SK-N-SH treated with all-trans-retinoic acid at 6 μM for 48 hours (cell line): ENCODE measurements at places on chromosomes 2 and 18.

DNA sequence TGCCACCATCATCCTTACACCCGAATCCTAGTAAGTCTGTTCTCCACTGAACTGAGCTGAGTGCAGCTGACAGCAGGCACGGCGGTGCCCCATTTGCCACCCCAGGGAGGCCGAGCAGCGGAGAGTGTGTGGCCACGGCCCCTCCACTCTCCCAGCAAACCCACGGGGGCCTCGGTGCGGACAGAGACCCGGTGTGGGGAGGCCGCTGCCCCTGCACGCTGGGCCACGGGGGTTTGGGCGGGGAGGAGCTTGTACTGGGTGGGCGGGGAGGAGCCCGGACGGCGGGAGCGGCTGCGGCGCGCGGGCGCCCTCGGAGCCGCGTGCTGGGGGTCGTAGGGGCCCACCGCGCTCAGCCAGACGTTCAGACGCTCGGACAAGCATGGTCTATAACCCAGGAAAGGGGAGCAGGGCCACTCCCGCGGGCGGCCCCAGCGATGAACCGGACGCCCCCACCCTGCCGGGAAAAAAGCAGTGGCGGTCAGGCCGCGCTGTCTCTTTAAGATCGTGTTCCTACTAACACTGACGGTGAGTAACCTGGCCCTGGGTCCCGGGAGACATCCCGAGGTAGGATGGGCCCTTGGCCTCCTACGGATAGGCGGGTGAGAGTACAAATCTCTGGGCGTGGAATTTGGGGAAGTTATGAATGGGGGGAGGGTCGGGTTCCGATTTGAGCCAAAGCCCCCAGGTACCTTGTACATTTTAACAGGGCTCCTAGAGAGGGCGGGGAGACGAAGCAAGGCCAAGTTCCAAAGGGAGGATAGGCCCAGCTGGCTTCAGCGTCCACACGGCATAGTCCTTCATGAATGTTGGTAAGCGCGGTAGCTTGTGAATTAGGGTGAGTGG is at the start of gene ITPRIPL1:
Gene ITPRIPL1, plus strand, starts transcription at position 277 of the 843 bp plus-strand sequence. Its CDS starts 523 bp downstream, at position 800.
- ATAC-seq, result peak; percentile 49

- ATAC-seq, result no peak
Measured at GRCh38 chr18:32060026-32060425, 31.6 kb upstream of the RNF138 start.

GRCh38 chr2:215277944-215278343 is 33.9 kb upstream of the ATIC start:
- ATAC-seq, result no peak

DNA sequence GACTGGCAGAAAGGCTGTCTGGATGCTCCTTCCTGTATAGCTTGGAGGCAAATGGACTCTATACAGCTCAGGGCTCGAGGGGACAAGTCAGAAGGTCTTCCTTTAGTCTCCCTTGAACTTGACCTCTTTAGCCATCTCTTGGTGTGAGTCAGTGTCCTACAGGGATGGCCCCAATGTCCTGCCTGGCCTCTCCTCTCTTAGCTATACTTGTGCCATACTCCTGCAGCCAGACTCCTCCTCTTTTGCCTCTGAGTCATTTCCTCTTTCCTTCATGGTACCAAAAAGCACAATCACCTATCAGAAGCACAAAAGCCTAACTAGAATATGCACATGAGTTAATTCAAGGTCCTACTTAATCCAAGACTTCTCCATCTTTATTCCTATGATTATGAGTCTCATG is 112.7 kb downstream of the XRCC5 start:
- no peak for ATAC-seq

GRCh38 chr2:117486081-117486480 is 328.4 kb upstream of the DDX18 start:
- ATAC-seq, result no peak

DNA sequence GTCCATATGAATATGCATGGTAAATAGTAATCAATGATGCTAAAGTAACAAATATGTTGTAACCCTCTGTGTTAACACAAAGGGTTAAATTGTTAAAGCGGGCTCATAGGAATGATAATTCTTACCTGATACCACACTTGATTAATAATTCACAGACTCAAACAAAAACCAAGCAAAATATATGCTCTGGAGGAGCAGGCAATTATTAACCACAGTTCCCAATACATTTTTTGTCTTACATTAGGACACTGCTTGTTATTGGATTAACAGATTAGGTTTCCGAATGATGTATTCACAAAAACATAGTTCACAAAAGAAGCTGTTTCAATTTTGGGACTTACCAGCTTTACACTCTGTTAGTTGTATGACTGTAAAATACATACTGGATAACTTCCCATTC is 300.9 kb upstream of the LRRTM4 start:
- no peak for ATAC-seq

GRCh38 chr2:26975102-26975501 is 4.7 kb downstream of the MAPRE3 start:
- ATAC-seq, result no peak

DNA sequence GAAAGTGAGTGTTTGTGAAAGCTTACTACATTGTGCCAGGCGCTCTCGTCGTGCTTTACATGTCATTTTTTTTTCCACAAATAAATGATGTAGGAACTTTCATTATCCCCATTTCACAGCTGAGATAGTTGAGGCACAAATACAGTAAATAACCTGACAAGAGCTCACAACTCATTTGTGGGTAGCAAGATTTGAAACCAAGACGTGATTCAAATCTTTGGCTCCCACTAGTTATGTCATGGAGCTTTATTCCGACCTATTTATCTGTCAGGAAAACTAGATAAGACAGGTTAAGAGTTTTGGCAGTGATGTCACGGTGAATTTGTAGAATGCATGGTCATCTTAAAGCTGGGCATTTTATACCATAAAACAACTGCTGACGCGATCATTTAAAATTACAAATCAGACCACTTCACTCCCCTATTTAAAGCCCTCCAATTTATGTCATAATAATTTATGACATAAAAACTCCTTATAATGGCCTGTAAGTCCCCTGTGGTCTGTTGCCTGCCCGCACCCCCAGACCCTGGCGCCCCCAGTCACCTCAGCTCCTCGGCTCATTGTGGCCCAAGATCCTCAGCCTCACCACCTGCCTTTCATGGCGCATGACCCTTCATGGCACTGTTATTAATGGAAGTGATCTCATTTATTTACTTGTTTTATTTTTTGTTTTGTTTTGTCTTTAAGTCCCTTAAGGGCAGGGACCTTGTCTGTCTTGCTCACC is 678 bp upstream of the ZNF24 start:
- no peak for ATAC-seq

- peak; percentile 53; the same call in 2 of the 3 replicates for ATAC-seq
Measured at GRCh38 chr2:241595600-241596140, 37.1 kb downstream of the BOK start.

DNA sequence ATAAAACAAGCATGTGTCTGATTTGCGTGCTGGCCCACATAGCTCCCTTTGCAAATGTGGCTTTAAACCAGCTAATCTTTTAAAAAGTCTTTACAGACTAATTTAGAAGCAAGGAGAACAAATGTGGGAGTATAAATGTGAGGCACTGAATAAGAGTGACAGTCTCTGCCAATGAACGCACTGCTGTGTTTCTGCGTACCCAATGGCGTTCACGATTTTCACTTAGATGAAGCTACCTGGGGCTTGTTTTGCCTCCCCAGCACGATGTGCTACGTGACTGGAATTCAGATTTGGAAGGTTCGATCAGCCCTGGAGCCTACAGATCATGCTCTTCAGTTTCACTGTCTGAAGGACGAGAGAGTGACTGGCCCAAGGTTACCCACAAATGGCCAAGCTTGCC is 10.8 kb upstream of the CRACDL start:
- ATAC-seq, result no peak

DNA sequence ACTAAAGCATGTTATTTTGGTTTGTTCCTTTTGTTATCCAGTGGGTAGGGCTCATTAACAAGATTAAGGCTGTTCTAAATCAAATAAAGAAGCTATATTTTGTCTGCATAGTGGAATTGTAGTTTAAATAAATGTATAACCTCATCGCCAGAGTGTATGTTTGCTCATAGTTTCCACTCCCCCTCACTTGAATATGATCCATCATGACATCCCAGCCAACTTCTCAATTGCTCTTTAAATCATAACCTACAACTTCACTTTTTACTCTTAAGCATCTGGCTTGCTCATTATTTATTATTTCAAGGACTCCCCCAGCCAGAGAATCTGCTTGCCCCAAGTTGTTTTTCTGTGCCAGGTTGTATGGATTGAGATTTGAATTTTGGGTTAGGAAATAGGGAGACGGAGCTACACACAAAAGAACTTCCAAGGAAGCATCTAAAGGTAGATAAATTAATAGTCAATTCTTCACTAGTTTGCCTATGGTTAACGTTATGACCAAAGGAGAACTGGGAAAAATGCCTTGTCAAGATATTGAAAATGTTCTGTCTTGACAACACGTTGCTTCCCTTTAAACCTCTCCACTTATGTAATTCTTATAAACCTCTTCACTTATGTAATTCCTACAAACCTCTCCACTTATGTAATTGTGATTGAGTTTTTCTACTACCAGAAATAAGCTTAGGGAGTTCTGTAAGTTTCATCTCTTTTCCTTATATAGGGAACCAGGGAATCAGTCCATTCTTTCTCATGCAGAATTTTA is 55.4 kb upstream of the UPP2 start:
- no peak for ATAC-seq

DNA sequence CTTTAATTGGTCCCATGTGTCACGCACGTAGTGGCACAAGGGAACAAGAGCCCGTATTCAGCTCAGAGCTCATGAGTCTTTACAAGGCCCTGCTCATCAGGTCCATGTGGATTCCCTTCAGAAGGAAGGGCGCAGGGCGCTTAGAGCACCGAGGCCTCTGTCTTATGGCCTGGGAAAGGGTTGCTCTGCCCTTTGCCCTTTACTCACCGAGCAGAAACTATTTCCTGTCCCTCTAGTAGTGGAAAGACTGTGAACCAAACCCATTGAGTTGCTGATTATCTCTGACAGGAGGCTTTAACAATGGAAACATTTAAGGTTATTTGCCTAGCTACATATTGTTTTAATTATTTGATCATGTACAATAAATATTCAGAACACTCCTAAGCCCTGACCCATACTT is 102.0 kb upstream of the ACAA2 start:
- peak; percentile 40 for ATAC-seq

DNA sequence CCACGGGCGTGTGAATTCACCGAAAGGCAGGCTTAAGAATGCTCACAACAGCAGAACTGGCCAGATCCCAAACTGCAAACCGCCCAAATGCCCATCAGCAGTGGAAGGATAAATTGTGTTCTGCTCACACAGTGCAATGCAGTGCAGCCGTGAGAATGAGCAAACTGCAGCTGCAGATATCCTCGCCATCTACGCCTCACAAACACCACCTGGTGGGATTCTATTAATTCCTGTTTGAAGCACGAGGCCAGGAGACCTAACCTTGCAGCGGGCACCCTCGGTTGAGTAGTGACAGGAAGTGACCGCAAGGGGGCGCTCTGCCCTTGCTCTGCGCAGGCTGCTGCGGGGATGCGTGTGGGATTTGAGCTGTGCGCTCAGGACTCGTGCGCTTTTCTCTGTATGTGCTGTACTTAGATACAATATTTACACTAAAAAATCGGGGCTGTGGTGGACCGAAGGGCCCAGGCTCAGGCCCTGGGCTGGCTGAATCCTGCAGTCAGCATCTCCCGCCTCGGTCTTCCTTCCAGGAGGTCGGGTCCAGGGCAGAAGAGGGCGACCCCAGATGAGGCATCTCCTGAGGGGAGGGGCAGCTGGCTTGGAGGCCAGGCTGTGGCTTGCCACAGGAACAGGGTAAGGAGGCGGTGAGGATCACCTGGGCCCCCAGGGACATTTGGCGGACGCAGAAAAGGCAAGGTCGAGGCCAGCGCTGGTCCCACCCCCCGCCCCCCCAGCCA is 19.8 kb upstream of the PDIA6 start:
- ATAC-seq, result peak; percentile 97

DNA sequence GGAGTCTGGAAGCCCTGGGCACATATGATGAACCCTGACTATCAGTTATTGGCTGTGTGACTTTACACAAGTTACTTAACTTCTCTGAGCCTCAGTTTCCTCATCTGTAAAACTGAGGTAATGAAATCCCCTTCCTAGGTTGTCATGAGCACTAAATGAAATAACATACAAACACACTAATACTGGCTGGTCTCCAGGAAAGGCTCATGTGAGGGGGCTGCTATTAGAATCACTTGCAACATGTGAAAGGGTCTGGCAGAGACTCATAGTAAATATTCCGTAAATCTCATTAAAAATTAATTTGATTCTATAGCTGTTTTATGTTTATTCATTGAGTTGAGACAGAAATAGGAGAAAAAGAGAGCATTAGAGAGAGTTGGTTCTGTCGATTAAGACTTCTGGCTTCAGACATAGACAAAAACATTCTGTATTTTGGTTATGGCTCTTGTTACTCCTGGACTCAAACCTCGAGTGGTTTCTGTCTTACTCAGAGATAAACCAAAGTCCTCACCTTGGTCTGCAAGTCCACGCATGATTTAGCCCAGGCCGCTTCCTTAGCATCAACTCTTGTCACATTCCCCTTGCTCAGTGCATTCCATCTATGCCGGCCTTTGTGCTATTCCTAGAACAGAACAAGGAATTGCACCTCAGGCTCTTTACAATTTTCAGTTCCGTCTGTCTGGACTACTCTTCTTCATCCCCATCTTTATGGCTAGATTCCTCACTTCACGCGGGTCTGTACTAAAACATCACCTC is 139.1 kb downstream of the NXPH2 start:
- ATAC-seq, result no peak

DNA sequence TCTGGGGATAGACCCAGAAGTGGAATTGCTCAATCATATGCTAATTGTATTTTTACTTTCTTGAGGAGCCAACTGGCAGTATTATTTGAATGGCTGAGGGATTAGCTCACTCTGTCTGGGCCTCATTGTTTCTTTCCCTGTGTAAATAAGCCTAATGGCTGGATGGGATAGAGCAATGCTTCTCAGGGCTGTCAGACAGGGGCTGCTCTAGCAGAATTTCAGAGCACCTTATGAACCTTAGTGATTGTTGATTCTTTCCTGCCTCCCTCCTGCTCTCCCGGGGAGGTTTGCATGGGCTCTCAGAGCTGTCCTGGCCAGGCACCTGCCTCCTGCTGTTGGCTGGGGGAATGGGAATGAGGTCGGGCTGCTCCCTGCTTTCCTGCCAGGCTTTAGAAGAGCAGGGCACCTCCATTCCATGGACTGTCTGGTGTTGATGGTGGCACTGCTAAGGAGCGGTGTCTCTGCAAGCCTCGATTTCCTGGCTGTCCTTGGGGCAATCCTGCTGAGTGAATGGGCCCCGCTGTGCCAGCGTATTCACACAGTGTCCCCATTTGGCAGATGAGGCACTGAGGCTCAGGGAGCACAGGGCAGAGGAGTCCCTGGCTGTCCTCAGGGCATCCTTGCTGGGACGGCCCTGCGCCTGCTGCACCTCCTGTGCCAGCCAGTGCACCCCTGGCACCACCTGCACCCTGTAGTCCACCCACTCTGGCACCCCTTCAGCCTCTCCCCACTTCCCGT is 468.2 kb upstream of the HS6ST1 start:
- ATAC-seq, result no peak

DNA sequence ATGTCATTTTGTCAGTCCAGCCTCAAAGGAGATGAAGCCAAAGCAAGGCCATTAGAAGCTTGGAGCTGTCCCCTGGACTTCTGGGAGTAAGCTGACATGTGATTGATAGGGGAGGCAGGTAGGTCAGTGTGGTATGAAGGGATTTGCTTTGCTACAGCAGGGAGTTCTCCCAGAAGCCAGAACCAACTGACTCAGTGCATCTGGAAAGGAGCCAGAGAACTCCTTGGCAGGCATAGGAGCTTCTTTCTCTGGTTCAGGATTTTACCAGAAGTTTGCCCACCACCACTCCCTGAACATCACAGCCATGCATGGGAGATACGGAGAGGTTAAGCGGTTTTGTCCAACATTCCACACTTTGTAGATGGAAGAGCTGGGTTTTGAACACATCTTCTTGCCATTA is 24.5 kb upstream of the KCNE4 start:
- ATAC-seq, result peak; percentile 79
